HT-29 (cell line): ENCODE measurements at places on chromosomes 3 and 15.
A peak's percentile ranks its signal among the peaks of the same experiment; 100 is the strongest.

DNA sequence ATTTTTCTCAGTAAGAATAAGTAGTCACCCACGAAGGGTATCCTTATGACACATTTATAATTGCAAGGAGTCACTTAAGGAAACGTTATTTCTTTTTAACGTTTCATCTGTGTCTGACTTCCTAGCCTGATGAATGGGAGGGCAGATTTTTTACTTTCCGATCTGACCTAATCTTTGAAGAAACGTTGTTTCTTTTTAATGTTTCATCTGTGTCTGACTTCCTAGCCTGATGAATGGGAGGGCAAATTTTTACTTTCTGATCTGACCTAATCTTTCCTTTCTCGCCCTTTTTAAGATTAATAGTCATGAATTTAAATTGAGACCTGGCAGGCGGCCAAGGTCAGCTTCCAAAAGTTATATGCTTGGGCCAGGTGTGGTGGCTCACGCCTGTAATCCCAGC is 3.0 kb upstream of the KLHL6 start:
- DNase-seq = no peak

GRCh38 chr3:186315581-186316354 is 46.3 kb downstream of the DGKG start:
- DNase-seq = no peak

- no peak for DNase-seq
Measured at GRCh38 chr15:79315623-79316328, 4.9 kb downstream of the TMED3 start.

GRCh38 chr3:105515372-105515771 is 148.7 kb downstream of the ALCAM start:
- no peak for DNase-seq

- DNase-seq = no peak
Measured at GRCh38 chr3:143088835-143089234, 30.7 kb upstream of the CHST2 start.

- DNase-seq = peak; percentile 59
Measured at GRCh38 chr3:183122257-183122932, 23.1 kb upstream of the MCCC1 start.

- no peak for DNase-seq
Measured at GRCh38 chr3:183774631-183775030, 50.7 kb downstream of the MAP6D1 start.
